ENCODE measurements at places on chromosomes 1 and 21.

- DNase-seq, result no peak
Observed at GRCh38 chr1:206674745-206675175, 9.9 kb upstream of the MAPKAPK2 start.

GRCh38 chr1:24470592-24470991 is 32.0 kb upstream of the RCAN3 start:
- no peak for DNase-seq

- no peak for DNase-seq
Observed at GRCh38 chr1:211344152-211344618, 17.6 kb downstream of the TRAF5 start.

GRCh38 chr1:234463749-234464148 is 15.2 kb downstream of the TARBP1 start:
- no peak for DNase-seq

- no peak for DNase-seq
Observed at GRCh38 chr1:1215881-1216605, 2.1 kb upstream of the TNFRSF4 start.

DNA sequence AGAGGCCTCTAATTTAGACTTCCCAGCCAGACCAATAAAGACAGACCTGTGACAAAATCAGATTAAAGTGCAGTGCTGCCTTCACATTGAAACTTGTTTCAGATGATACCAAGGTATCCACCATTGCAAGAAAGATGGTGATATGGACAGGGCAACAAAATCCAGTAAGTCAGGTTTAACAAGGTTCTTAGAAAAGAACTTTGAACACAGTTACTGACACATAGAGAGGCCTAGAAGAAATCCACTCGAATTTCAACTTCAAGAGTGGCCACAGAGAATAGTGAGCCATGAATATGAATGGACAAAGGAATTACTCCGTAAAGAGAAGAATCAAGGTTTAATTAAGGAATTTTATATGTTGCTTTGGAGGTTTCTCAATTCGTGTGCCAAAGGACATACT is 230.4 kb downstream of the KCNT2 start:
- DNase-seq, result no peak

DNA sequence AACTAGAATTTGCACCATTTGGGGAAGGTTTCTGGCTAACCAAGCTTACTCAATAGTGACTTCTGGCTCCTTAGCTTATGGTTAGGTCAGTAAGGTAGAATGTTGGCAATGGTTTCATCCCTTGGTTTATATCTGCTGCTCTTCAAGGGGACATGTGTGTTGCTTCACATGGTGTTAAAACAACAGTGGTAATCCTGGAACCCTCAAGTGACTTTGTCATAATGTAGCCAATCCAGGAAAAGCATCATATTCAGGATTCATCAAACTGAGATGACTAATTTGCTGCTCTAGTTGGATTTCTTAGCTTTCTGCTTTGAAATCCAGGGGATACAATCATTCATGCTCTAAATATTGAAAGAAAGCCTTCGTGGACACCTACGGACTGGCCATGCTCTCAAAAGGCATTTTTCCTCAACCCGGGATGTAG is 108.7 kb downstream of the RGL1 start:
- DNase-seq, result no peak

DNA sequence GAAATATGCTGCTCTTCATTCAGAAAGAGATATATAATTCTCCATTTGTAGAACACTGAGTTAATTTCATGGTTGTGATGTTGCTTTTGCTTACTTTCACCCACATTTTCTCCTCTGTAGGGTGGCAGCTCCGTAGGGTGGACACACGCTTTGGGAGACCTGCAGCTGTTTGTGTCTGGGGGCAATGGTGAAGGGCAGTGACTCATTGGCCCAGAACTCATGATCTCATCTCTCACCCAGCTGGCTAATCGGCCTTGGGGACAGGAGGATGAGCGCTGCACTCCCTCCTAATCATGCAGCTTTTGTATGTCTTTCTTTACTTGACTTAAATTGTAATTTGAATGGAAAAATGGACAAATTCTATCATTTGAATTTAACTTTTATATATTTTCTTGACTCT is 9.6 kb downstream of the DISC1 start:
- DNase-seq, result no peak
